Epithelial cell of esophagus (primary cell): ENCODE measurements at places on chromosomes 2 and 18.

GRCh38 chr2:204312105-204312504 lies 233.2 kb upstream of the PARD3B start:
- DNase-seq = no peak

GRCh38 chr2:190716176-190716807 lies 67.4 kb downstream of the NAB1 start:
- DNase-seq = no peak

DNA sequence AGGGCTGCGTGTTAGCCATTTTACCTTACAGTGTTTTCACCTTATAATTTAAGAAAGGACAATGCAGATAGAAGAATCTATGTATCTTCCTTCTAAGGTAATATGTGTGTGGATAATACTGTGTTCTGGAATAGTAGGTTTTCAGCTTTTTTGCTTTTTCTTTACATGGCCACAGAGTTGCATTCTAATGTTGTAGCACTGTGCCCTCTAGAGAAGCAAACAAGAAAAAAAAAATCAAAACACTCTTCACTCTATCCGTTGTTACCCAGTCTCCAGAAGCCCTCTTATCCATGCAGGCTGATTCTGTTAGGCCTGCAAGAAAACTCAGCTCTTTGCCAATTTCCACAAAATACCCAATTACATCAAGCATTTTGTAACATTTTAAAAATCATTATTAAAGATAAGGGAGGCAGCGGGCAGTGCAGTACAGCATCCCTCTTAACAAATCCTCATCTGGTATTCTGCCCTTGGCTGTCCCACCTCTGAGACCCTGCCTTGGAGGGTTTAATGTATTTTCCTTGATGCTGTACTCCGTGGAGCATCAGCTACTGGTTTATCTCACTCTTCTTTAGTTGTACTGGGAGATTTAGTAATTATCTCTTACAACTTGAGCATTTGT lies 41.8 kb downstream of the CDH7 start:
- DNase-seq = no peak

- DNase-seq = no peak
These were observed 73.8 kb downstream of the ANKRD44 start for GRCh38 chr2:197236816-197237215.

DNA sequence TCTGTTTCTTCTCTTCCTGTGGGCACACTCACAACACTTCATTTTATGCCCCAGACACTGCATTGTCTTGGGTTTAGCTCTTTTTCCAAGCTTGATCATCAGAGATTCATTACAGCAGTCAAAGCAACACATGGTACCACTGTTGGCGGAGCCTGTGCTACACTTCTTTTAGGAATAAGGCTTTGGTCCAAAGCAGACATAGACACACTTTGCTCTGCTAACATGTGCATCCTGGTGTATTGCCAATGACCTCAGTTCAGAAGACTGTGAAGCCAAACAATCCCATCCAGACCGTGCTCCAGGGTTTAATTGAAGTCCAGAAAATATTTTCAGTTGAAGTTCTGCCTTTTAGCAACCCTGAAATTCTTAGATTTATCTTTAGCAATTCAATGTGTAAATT lies 354.6 kb upstream of the RAB12 start:
- DNase-seq = no peak

GRCh38 chr2:223860809-223861738 lies 23.7 kb upstream of the AP1S3 start:
- DNase-seq = peak; percentile 90

GRCh38 chr2:44822174-44822573 lies 119.3 kb upstream of the SIX3 start:
- no peak for DNase-seq

DNA sequence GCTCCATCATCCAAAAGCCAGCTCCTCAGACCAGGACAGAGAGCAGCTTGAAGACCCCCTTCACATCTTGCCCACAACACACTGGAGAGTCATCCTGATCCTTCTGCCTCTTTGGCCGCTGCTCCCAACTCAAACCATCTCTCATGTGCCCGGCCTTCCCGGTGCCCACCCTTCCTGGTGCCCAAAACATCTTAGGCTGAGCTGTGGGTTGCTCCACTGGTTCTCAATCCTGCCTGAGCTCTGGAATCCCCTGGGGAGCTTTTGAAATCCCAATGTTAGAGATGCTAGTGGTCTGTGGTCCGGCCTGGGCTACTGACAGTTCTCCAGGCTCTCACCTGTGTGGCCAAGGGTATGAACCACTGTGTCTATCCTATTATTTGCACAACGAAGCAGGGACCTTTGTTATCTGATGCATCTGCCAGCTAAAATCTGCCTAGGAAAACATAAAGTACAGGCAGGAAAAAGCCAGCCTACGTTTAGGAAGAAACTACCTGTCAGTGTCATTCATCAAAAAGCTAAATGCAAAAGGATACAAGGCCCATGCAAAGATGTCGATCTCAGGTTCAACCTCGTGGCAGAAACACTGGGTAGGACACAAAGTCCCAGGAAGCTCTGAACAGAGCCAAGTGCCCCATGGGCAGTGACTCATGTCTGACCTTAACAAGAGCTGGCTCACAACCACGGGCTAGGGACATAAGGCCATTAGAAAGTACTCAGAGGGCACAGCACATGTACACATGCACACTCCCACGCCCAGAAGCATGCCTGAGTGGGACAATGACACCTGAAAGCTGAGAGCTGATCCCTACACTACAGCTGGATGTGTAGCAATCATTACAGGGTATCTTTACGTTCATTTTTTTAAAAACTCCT lies 30.8 kb downstream of the TBC1D8 start:
- peak; percentile 87 for DNase-seq

DNA sequence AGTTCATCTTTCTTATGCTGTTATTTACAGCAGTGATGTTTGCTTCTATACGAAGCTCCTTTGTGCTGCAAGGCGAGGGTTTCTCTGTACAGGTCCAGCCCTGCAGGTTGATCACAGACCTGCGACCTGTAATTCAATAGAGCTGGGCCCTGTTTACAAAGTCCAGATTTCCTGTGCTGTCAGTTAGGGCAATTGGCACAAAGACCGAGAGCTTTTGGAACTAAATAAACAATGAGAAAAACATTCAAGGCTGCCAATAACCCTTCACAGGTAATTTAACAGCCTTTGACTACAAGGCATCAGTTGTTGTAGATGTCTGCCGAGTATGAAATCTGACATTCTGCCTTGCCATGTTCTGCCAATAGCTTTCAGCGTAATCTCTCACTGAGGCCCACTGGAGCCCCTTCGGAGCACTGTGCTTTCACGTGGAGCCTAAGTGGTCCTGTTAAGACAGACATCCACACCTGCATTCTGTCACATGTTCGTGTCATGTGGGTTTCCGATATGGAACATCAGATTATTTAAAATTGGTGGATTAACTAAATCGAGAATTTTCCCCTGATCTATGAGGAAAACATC lies 232.5 kb downstream of the PTGR3 start:
- DNase-seq = no peak

GRCh38 chr2:78290581-78291214 lies 734.8 kb upstream of the REG3G start:
- DNase-seq = no peak
